ENCODE measurements at places on chromosomes 16 and 17. TPM values are rescaled to one million over a fixed set of nuclear protein-coding genes. Genes with fewer than 3 reads are reported as not detected.

Gene ERCC4
- 13.1 TPM for total RNA-seq

Gene DYNC1LI2
- 51.6 TPM for total RNA-seq

Gene PHOSPHO1
- not detected for total RNA-seq

Gene RPS15A
- total RNA-seq = 2,227 TPM

Gene SAMD14
- 4.4 TPM for total RNA-seq

Gene PLA2G10
- total RNA-seq = not detected

Gene SLC22A31
- 3.7 TPM for total RNA-seq

Gene CTF1
- total RNA-seq = 0.29 TPM

Gene KCNH4
- 0.54 TPM for total RNA-seq

Gene EVPLL
- total RNA-seq = 0.54 TPM

Gene CCL1
- total RNA-seq = not detected

Gene ACACA
- total RNA-seq = 59.9 TPM

Gene TBC1D3C
- not detected for total RNA-seq

Gene ITGB3
- 0.10 TPM for total RNA-seq

Gene CEP131
- 10.0 TPM for total RNA-seq

Gene RARA
- 21.0 TPM for total RNA-seq

Gene GPR139
- total RNA-seq = not detected

Gene ZNF689
- total RNA-seq = 13.7 TPM

Gene TEX19
- total RNA-seq = 0.18 TPM

Gene HLF
- 1.8 TPM for total RNA-seq

Gene MYH8
- not detected for total RNA-seq

Gene ITPRIPL2
- 1.8 TPM for total RNA-seq

Gene TBC1D3H
- total RNA-seq = not detected

Gene ASPHD1
- 3.8 TPM for total RNA-seq

Gene FASN
- 82.6 TPM for total RNA-seq

Gene MMP2
- total RNA-seq = not detected

Gene SLC13A2
- not detected for total RNA-seq

Gene SCGB1C2
- not detected for total RNA-seq

Gene NTN1
- total RNA-seq = 0.59 TPM

Gene DOC2B
- total RNA-seq = not detected

Gene SLC5A2
- total RNA-seq = 0.31 TPM

Gene MAPK7
- 33.4 TPM for total RNA-seq
